ENCODE measurements at places on chromosomes 12 and 14.
A peak's percentile ranks its signal among the peaks of the same experiment; 100 is the strongest.

- no peak for DNase-seq
These were observed 5.9 kb upstream of the ASB8 start for GRCh38 chr12:48163150-48163747.

DNA sequence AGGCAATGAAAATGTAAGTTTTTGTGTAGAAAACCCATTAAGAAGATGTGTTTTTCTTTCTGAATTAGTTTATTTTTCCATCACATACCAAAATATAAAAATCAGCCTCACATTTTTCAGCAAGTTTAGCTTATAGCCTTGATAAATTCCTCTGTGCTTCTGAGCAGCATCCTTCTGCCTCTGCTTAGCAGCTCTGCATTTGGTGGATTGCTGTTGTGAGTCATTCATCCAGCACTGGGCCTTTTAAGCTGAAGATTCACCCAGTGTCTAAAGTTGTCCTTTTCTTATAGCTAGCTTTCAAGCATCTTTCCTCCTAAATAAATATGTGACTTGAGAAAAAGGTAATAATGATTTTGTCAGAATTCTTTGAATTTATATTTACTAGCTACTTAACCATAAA lies 206.1 kb downstream of the PCNX1 start:
- DNase-seq: no peak

DNA sequence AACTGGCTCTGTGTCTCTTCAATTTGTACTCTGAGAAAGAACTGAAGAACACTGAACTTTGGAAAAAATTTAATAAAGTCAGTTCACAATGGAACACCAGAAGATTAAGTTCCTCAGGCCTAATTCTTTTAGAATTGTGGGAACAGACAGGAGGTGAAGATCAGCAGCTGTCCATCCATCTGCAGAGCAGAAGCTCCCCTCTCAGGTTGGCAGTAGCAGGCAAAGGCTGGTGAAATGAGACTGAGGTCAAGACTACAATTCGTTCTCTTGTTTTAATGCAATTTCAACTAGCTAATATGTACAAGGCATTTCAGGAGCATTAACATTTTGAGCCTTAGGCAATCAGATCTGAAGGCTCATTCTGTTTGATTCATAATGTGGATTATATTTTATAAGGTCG lies 10.3 kb upstream of the TRHDE start:
- no peak for DNase-seq

- no peak for DNase-seq
These were observed 26.6 kb downstream of the PPFIBP1 start for GRCh38 chr12:27550653-27550975.

DNA sequence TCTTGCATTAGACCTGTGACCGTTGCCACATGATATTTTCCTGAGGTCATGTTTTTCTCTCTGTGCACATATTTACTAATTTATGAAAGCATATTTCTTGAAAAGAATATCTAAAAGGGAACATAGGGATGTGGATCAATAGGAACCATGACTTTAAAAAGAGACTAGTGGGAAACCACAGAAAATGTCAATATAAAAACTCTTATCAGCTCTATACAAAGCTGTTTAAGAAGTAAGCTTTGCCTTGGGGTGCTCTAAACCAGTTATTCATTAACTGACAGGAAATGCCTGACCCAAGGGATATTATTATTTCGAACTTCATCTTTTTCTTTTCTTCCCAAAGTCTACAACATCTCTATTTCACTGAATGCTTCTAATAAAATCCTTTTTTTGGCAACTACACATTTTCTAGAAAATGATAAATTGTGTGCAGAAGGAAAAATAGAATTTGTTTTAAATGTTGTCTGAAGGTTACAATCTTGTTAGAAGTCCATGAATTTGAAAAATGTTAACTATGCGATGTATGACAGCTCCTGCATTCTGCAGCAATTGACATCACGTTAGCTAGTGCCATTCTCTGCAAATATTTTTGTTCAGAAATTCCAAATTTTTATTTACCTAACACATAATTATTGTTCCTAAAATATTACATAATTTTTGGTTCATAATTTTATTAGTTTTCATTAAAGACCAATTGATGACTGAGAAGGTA lies 345.0 kb downstream of the SLC16A7 start:
- DNase-seq: no peak

- no peak for DNase-seq
These were observed 67.6 kb downstream of the POLR3B start for GRCh38 chr12:106425061-106425702.

- no peak for DNase-seq
These were observed 91.8 kb downstream of the ESRRB start for GRCh38 chr14:76467711-76468155.

DNA sequence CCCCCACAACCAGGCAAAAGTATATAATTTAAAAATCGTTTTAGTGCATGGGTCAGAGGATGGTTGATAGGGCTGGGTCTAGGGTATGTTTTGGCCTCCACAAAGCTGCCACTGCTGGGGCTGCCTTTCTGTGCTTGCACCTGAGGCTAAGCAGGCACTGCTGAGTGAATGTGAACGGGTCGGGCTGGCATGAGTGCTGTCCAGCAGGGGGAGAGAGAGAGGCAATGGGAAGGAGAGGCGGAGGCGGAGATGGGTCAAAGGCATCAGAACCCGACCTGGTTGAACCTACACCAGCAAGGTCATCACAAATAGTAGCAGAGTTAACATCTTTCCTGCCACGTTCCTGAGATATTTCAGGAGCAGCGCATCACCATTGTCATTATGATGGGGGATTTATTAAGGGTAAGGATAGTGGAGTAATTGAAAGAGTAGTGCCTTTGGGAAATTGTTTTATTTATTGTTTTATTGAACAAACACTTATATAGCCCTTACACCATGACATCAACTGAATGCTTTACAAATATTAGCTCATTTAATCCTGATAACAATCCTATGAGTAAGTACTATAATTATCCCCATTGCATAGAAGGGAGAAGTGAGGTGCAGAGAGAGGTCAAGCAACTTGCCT lies 5.8 kb upstream of the NRXN3 start:
- peak; percentile 0 for DNase-seq

GRCh38 chr12:58920961-58921861 lies 907 bp upstream of the LRIG3 start:
- no peak for DNase-seq

DNA sequence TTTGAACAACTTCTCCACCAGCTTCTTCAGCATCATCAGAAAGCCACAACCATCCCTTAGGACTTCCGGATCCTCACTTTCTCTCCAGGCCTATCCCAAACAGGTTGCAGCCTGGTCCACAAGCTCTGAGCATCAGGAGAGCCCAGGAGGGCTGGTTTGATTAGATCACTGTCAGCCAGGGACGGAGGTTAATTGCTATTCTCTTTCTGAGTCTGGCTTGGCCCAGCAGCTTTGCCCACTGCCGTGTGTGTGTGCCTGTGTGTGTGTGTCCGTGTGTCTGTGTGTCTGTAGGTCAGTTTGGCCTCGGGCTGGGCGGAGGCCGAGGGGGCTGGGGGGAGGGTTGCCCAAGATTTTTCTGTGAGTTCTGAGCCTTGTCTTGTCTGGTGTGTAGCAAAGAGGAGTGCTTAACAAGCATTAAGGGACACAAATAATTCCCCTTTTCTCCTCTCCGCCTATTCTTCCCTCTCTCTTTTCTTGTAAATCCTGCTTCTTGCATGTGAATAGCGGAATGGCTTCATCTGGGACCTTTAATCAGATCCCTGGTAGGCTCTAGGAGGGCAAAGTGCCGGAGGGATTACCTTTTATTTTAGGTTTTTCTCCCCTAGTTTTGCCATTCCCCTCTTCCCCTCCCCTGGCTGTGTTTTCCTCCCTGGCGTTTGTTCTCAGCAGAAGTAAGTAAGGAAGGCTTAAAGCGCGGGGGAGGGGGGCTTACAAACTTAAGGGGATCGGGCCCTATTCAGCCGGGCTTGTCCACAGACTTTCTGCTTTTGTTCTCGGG lies 138.2 kb upstream of the LHX5 start:
- DNase-seq: no peak

- DNase-seq: no peak
These were observed 171.5 kb upstream of the EEA1 start for GRCh38 chr12:93100610-93101009.

DNA sequence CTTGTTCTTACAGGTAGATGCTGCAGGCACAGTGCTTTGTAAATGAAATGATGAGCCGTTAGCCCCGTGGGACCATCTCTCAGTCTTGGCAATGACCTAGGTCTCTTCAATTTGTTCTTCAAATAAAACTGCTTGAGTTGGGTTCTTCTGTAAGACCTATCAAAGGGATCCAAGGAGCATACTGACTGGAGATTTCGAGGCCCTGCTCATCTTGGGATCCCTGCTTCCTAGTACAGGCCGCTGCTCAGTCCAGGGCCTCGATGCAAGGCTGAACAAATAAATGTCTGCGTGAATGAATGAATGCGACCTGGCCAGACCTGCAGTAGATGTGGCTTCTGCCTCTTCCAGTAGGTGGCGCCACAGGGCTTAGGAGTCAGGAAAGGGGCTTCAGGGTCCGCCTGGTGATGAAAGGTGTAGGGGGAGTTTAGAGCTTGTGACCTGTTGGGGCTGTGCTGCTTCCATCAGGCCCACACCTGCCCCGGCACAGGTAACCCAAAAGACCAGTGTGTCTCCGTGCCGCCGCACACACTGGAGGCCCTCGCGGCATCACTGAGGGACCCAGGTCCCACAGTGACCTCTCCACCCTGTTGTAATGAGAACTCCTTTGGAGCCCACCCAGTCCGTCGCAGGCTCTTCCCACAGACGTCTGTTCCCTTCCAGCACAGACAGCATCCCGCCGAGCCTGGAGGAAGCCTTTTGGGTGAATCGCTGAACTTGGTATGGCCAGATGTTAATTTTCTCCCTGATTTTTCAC lies 4.4 kb downstream of the CACNA1C start:
- no peak for DNase-seq

- no peak for DNase-seq
These were observed 86.6 kb upstream of the FRMD6 start for GRCh38 chr14:51564986-51565604.

DNA sequence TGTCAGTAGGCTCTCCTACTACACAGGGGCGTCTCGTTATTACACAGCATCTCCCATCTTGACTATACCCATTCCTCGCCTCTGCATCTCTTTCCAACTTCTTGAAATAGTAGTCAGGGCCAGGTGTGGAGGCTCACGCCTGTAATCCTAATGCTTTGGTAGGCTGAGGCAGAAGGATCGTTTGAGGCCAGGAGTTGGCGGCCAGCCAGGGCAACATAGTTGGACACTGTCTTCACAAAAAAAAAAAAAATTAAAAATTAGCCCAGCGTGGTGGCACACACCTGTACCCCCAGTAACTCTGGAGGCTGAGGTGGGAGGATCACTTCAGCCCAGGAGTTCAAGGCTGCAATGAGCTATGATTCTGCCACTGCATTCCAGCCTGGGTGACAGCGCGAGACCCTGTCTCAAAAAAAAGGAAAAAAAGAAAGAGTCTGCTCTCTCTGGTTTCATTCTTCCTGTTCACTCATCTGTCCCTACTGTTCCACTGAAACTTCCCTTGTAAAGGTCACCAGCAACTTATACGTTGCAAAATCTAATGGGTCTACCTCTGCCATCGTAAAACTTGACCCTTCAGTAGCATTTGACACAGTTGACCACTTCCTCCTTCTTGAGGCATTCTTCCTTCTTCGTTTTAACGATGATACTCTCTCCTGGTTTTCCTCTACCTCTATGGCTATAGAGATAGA lies 41.0 kb upstream of the PTGR2 start:
- no peak for DNase-seq

DNA sequence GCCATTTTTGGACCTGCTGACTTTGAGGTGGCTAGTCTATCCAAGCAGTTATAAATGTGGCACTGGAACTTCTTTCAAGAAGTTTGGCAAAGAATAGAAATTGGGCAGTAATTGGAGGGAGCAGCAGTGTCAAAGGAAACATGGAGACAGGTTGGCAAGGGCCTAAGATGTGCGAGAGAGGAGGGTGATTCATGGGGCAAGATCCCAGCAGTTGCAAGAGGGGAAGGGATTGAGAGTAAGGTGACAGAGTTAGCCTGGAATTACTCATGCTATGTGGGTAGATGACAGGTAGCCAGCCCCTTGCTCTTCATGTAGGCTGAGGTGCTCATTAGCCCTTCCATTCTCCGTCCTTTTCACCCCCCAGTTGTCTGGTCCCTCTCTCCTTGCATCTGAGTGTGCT lies 42.2 kb downstream of the FBXL14 start:
- no peak for DNase-seq

DNA sequence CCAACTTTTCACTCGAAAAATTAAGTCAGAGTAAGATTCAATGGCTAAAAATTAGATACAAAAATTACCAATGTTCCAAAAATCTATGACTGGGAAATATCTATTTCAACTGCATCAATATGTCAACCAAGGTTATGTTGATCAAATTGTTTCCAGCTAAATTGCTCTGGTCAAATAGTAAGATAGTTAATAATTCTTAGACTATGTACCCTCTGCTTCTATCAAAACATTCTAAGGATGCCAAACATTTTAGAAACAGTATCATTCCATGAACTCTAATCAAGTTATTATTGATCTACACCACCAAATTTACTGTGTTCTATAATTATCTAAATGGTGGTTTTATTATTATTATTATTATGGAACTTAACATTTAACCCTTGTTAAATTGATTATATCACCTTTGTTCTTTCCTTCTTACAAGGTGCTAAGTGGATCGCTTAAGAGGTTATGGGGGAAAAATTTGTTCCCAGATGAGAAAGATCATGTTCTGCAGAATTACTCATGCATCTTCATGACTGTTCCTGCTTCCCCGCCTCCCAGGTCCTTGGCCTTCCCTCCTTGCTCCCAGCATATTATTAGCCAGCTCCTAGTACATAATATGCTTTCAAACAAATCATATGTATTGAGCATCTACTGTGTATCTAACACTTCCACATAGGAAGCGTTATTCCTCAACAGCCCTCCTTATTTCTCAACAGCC lies 240.5 kb upstream of the KRR1 start:
- DNase-seq: no peak

DNA sequence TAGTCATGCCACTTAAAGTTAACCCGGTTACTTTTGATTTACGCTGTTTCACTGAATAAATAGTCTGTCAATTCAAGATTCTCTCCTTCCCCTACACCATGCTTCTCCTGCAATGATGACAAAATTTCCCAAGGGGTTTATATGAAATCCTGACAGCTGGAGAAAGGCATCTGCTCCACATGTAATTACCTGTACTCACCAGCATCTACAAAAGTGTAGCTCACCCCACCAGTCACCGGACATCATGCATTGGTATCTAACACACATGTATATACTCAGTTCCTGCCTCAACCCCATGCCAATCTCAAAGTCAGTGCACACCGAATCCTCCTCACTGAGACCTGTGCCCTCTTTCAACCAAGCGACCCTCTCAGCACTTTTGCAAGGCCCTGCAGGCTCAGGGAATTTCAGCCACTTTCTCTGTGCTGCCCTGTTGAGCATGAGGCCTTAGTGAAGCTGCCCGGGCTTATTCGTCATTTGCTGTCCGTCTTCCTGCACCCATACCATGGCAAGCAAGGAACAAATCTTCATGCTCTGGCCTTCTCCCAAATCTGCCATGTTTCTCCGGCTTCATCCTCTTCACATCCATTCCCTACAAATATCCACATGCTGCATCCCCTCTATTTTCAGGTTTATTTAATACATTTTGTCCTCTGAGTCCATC lies 131.6 kb downstream of the SEC23A start:
- DNase-seq: no peak

DNA sequence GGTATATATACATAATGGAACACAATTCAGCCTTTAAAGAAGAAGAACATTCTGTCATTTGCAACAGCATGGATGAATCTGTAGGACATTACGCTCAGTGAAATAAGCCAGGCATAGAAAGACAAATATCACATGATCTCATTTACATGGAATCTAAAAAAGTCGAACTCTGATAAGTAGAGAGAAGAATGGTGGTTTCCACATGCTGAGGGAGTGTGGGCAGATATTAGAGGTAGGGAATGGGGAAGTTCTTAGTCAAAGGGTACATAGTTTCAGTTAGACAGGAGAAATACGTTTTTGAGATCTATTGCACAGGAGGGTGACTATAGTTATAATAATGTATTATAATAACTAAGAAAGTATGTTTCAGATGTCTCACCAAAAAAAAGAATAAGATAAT lies 71.4 kb downstream of the ADAMTS20 start:
- DNase-seq: no peak
